ENCODE measurements at places on chromosomes 2 and 18.

GRCh38 chr2:239732666-239733010 lies 292.5 kb downstream of the NDUFA10 start:
- no peak for DNase-seq

- no peak for DNase-seq
Observed at GRCh38 chr2:195532255-195532627, 124.8 kb upstream of the SLC39A10 start.

GRCh38 chr18:58669731-58670378 lies 1.4 kb upstream of the MALT1 start:
- no peak for DNase-seq

- DNase-seq, result no peak
Observed at GRCh38 chr2:181041661-181042060, 61.3 kb downstream of the UBE2E3 start.

DNA sequence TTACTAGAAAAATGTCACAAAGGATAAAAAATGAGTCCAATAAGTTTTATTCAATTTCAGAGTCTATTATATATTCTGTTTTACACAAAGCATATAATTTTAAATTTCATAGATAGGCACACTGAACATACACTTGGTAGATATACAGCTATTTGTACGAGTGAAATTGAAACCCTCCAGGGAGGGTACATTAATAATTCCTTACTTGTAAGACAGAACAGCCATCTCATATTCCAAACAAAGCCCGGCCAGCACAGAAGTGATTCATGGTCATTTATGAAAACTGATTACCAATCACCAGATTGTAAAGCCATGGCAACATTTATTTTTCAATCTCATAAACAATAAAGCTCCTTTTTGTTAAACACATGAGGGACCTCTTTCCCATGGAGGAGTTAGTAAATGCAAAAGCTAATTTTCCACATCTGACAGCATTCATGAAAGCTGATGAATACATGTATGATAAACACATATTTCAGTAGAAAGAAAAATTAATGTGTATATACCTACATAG lies 190.6 kb downstream of the TDRD15 start:
- no peak for DNase-seq
